A549 (cell line): ENCODE measurements at places on chromosomes 2 and 18. TPM values are rescaled to one million over a fixed set of nuclear protein-coding genes. Genes with fewer than 3 reads are reported as not detected.
A peak's percentile ranks its signal among the peaks of the same experiment; 100 is the strongest.

DNA sequence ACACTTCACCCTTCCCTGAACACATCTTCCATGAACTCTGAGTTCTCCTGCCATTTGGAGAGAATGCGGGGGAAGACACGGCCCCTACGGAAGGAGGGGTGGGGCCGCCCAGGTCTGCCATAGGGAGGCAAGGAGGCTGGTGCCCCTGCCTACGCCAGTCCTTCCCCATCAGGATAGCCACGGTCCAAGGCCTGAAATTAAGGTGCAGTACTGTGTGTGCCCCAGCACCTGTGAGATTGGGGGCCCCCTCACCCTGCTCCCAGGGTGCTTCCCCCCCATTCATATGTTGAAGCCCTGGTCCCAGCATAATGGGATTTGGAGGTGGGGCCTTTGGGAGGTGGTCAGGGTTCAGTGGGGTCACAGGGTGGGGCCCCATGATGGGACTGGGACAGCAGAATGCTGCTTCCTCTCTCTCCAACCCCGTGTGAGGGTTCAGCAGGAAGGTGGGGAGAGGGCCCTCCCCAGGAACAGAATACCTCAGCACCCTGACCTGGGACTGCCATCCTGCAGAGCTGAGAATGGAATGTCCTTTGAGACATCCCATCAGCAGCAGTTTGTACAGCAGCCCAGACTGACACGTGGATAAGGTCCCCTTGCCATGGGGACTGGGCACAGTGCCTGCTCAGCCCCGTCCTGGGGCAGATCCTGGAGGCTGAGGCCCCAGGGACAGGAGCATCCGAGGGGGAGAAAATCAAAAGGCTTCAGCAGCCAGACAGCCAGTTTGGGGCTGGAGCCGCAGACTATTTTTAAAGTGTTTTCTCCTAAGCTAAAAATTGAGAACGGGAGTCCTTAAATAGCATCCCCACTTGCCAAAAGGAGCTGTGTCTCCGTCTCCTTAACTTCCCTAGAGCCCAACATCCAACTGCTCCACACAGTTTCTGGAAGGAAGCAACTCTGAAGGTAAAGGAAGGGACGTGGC is 105.1 kb downstream of the NDUFA10 start:
- no peak for DNase-seq

- DNase-seq = no peak
Measured at GRCh38 chr2:137951586-137951985, 12.7 kb upstream of the HNMT start.

- DNase-seq = no peak
Measured at GRCh38 chr18:70142001-70142400, 63.5 kb downstream of the RTTN start.

DNA sequence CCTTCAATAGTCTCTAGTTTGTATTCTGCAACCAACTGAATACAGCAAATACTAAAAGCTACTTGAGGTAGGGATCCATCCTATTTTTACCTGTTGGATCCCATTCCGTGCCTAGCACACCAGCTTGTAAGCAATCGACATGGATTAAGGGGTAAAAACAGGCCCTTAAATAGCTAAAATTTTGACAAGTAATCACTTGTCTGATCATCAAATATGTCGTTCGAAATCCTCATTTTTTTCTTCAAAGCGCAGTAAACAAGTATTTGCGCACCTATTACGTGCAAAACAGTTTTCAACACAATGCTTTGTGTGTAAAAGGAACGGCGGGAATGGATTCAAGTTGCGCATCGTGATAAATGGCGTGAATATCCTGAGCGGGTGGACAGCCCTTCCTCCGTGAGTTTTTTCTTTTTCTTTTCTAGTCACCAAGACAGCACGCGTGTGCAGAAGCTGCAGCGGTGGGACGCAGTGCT is 1.4 kb upstream of the ACVR2A start:
- no peak for DNase-seq

DNA sequence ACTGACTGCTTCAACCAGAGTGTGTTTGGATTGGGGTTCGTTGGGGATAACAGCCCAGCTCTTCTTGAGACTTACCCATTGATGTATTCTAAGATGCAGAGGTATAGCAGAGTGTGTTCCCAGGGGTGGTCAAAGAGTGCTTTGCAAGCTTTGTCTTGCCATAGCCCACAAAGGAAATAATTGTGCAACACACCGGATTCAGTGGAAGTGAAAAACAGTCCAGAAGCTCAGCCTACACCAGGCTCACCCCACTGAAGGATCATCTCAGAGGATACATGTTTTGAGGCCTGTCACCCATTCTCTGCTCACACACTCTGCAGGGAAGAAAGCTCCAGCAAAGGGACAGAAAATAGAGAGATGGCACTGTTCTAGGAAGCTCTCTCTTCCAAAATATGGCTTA is 9.6 kb downstream of the CACNB4 start:
- DNase-seq = no peak

DNA sequence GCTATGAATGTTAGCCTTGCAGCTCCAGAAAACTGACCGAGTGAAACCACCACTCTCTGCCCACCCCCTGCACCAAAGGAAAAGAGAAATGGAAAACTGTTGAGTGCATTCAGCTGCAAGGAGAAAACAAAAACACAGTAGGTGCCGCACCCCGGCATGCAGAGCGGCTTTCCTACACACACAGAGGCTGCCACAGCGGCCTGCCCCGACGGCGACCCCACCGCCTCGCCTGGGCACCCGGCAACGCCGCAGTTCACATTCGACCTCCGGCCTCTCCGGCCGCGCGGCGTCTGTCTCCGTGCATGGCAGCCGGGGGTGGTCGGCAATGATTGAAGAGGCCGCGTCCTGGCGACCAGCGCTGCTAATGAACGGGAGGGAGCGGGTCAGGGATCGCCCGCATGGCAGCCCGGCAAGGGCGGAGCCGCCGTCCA is 417.1 kb upstream of the SALL3 start:
- no peak for DNase-seq

GRCh38 chr2:140600116-140600515 is 1530.7 kb downstream of the LRP1B start:
- DNase-seq = peak; percentile 10

DNA sequence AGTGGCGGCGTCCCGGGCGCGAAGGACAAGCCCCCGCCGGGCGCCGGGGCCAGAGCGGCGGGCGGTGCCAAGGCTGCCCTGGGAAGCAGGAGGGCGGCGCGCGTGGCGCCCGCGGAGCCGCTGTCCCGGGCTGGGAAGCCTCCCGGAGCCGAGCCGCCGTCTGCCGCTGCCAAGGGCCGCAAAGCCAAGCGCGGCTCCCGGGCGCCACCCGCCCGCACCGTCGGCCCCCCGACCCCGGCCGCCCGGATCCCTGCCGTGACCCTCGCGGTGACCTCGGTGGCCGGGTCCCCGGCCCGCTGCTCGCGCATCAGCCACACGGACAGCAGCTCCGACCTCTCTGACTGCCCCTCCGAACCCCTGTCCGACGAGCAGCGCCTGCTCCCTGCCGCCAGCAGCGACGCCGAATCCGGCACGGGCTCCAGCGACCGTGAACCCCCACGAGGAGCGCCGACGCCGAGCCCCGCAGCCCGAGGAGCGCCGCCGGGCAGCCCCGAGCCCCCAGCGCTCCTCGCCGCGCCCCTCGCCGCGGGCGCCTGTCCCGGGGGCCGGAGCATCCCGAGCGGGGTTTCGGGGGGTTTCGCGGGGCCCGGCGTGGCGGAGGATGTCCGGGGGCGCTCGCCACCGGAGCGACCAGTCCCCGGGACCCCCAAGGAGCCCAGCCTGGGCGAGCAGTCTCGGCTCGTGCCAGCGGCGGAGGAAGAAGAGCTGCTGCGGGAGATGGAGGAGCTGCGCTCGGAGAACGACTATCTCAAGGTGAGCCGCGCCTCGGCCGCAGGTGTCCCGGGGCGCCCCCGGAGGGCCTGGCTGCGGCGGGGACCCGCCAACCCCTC is 820 bp downstream of the MTCL1 start:
- DNase-seq = no peak

- no peak for DNase-seq
Measured at GRCh38 chr2:111111101-111111755, 9.5 kb upstream of the BCL2L11 start.

DNA sequence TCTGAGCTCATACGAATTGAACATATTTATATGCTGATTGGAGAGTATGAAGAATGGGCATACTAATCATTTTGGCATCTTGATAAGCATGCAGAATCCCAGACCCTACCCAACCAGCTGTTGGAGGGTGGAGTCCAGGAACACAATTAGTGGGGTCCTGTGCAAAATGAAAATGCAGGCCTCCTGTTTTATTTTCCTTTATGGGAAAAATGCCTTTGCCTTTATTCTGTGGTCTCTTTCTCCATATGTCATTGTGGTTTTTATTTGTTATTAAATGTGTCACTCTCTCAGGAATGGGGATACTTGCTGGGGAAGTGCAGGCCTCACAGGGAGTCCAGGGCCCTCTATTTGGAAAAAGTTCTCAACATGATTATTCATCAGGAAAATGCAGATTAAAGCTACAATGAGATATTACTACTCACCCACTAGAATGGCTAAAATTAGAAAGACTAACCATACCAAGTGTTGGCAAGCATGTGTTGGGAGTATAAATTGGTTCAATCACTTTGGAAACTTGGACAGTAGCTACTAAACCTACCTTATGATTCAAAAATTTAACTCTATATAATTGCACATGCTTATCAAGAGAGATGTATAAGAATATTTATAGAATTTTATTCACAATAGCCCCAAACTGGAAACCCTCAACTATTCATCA is 223.1 kb upstream of the FBXO11 start:
- DNase-seq = no peak

DNA sequence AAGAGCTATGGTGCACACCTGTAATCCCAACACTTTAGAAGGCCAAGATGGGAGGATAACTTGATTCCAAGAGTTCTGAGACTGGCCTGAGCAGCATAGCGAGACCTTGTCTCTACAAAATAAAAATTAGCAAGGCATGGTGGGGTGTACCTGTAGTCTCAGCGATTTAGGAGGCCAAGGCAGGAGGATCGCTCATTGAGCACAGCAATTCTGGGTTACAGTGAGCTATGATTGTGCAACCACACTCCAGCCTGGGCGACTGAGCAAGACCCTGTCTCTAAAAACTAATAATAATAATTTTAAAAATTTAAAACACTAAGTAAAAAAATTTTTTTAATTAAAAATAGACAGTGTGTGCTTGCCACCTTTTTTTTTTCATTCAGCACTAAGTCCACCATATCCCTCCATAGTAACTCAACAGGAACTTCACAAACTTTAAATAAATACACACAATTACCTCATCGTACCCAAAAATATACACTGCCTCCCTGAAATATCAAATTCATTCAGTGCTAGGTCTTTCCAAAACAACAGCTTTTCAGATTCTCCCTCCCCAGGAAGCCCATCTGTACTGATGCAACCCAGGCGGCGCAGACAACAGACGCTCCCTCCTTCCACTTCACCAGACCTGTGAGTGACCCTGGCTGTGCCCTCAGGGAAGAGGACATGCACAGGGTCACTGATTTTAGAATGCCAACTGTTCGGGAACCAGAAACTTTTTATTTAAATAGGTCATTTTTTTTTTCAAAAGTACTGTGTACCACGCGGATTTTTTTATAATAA is 29.6 kb downstream of the FAM168B start:
- no peak for DNase-seq

GRCh38 chr2:19851116-19851695 is 50.6 kb downstream of the TTC32 start:
- DNase-seq = peak; percentile 33

DNA sequence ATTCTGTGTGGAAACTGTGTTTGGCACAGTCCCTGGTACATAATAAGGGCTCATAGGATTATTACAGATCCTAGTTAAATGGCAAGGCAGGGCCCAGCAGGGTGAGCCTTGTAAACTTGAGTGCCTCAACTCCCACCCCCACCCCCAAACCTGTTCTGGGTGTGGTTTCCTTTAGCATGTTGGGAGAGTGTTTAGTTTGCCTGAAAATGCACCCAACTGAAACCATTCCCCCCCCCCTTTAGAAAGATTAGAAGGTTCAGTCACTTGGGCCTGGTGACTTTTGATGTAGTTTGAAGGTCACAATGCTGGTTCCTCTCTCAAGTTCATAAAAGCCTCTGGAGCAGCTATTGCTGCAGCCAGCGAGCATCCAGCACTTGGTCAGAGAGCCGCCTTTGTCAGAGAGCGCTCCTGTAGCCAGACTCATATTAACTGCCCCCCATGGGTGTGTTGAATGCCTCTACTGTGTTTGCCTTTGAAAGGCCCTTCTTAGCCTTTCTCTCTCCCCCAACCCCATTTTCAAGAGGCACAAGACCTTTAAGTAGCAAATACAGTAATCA is 113.7 kb downstream of the SPTBN1 start:
- DNase-seq = no peak

DNA sequence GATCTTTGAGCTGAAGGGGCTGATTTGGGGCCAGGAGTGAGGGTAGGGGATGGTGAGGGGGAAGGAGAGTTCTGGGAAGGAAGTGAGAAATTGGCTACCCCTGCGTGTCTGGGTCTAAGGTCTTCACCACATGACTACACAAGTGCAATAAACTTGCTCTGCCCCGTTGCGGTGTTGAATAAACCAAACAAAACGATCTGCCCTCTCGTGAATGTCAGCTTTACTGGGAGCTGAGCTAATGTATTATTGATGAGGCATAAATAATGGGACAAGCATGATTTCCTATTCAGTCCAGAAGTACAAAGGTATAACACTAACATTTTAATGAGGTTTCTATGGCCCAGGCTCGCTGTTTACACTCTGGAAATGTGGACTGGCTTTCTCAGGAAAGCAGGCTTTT is 8.0 kb upstream of the CFAP221 start:
- no peak for DNase-seq

DNA sequence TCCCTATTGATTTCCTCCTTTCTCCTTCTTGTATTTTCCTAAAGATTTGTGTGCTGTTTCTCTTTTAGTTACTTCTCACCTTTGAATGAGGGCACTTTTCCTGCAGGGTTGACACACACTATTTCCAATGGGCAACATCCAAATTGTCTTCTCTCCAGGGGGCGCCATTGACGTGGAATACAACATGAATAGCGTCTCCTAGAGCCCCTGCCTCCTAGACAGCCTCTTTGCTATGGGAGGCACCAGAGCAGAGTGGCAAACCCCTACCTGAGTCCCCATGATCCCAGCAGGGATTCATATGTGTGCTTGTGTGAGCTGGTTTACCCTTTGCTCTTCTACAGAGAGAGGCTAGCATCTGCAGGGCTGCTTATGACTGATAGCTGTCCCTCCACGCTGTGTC is 61.3 kb upstream of the ITSN2 start:
- DNase-seq = peak; percentile 43

- DNase-seq = no peak
Measured at GRCh38 chr2:175948191-175948590, 53.9 kb downstream of the LNPK start.

GRCh38 chr2:23745068-23745725 is 181.7 kb downstream of the ATAD2B start:
- DNase-seq = no peak

MREG gene
- 5.0 to 6.4 TPM (median 6.1 TPM) in 3 replicates for polyA plus RNA-seq

B4GALT6 gene
- 6.3 to 7.1 TPM (median 6.7 TPM) in 3 replicates for polyA plus RNA-seq

RNF144A gene
- 4.4 to 5.2 TPM (median 4.4 TPM) in 3 replicates for polyA plus RNA-seq

CCDC178 gene
- not detected in 3 replicates for polyA plus RNA-seq

UNC80 gene
- not detected in 3 replicates for polyA plus RNA-seq

CGREF1 gene
- polyA plus RNA-seq = 4.5 to 5.4 TPM (median 5.1 TPM) in 3 replicates

RPIA gene
- polyA plus RNA-seq = 21.1 to 25.2 TPM (median 23.3 TPM) in 3 replicates

DSEL gene
- 0.17 to 0.28 TPM (median 0.21 TPM) in 3 replicates for polyA plus RNA-seq

DOK6 gene
- polyA plus RNA-seq = not detected in 3 replicates

UBXN2A gene
- polyA plus RNA-seq = 13.7 to 15.6 TPM (median 15.5 TPM) in 3 replicates

CRYGD gene
- polyA plus RNA-seq = not detected in 3 replicates

TNFAIP6 gene
- polyA plus RNA-seq = 2.9 to 4.5 TPM (median 4.1 TPM) in 3 replicates

RASGRP3 gene
- polyA plus RNA-seq = 1.5 to 1.7 TPM (median 1.5 TPM) in 3 replicates

TBR1 gene
- polyA plus RNA-seq = 0.07 to 0.09 TPM (median 0.09 TPM) in 3 replicates
